NCI-H774 (cell line): ENCODE measurements at places on chromosomes 3 and 15.

GRCh38 chr3:142563496-142563997 lies 15.0 kb downstream of the ATR start:
- DNase-seq: no peak

DNA sequence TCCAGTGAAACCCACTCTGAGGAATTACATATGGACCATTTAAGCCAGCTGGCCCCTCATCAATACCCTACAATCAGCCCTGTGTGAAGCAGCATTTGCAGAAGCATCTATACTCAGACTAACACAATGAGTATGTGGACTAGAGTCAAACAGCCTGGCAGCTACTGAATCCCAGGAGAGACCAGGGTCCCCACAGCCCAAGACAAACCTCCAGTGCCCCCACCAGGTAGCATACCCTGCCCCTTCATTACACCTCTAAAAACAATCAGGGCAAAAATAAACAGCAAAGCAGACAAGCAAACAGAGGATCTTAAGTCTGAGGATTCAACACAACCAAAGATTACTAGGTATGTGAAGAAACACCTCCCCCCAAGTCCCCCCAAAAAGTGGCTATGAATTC lies 157.4 kb downstream of the LEKR1 start:
- no peak for DNase-seq

DNA sequence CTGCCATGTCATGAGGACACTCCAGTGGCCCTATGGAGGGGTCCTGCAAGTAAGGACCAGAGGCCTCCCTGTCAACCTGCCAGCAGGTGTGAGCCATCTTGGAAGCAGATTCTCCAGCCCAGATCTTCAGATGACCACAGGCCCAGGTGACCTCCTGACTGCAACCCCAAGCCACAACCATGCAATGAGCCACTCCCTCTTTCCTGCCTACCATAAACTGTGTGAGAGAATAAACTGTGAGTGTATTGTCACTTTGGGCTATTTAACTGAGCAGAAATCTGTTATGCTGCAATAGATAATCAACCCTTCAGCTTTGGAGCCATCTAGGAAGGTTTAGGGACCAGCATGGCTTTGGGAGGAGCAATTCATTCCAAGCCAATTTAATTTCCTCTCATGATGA lies 367.9 kb downstream of the SHQ1 start:
- no peak for DNase-seq

DNA sequence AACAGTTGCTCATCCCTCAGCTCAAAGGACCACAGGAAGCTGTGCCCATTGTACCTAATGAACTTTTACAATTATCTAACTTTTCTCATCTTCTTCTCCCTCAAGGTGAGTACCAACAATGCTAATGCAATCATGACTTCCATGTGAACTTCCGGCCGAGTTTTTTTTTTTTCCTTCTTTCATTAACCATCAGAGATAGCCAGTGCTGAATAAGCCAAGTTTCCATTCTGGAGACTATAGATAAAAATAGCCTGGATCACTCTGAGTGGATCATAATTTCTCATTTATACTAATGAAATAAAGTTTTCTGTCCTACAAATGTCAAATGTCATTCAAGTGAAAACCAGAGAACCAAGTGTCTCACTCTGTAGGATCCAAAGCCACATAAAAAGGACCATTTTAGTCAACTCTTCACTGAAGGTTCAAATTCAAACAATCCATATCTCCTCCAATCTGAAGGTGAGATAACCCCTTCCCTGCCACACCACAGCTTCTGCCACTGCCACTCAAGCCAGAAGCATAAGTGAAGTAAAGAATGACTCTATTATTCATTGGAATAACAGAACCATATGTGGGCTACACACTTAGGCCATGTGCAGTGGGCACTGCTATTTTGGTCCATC lies 5.5 kb downstream of the SUMF1 start:
- DNase-seq: no peak

DNA sequence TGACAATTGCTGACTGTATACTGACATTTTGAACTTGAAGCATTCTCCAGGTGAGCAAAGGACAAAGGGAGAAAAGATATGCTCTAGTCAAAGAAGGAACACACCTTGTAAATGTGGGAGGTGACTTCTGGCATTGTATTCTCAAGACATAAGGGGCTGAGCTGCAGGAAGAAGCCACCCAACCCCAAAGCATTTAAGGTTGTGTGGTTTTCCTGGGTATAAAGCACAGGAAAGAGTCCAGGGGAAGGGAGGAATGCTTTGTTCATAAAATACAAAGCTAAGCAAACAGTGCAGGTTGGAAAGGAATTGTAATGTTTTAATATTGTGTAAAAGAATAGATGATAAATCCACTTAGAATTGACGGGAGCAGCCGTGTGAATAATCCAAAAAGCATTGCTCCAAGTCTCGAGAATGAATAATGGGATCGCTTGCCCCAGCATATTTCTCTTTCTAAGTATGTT lies 102.4 kb upstream of the LRIG1 start:
- no peak for DNase-seq

DNA sequence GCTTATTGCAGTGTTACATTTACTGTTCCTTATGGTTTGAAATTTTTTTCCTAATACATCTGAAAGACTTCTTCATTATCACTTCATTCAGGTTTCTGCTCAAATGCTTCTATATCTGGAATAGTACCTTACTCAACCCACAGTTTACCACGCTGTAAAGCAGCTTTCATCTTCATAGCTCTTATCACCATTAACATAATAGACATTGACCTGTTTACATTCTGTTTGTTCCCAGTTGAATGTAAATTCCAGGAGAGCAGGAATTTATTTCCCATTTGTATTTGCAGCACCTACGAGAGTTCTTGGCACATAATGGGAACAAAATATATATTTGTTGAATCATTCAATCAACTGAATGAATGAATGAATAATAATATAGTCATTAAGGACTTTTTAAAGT lies 844.6 kb upstream of the ROBO1 start:
- no peak for DNase-seq

DNA sequence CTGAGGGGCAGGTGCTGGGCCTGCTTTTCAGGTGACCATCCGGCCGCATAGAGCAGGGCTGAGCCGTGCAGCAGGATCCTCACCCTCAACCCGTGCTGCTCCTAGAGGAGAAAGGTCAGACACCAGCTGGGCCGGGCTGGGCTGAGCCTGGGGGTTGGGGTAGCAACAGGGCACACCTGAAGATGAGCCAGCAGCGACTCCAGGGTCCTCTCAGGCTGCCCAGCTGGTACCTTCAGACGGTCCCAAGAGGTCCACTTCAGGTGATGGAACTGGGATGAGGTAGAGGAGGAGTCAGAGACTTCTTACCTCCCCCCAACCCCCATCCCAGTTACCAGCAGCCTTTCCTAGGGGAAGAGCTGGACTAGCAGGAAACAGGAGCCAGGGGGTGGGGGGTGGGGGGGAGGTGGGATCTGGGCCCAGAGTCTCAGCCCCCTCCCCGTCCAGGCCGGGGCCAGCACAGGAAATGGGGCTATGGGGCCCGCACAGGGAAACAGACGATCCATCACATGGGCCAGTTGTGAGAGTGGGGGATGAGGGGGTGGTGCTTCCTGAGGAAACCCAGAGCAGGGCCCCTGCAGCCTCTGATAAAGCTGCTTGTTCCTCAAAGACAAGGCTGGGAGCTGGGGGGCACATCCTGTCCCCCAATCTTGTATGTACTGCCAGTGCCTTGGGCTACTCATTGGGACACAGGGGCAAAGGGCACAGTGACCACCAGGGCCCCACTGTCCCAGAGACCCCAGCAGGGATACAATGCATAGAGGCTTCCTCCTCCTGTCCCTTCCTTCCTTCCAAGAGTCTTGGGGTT lies 3.0 kb downstream of the INKA1 start:
- no peak for DNase-seq
